Esophagus squamous epithelium (tissue), 5 donors: ENCODE measurements at places on chromosomes 1 and 21.

DNA sequence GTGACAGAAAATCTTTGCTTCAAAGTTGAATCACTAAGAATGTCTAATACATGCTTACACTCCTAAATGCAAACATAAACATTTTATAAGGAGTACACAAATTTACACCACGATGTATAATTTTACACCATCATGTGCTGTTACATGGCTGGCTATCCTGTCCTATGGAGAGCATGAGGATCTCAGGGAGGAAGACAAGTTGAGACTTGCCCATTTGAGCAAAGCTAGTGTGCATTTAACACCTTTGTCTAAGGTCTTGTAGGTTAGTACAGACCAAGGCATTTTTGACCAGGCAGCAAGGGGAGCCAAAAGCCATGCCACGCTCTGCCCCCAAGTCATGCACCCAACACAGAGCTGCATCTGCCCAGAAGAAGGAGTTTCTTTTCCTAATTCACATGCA, 14.5 kb upstream of the COG2 start:
- DNase-seq: no peak

GRCh38 chr1:1424707-1425106, 3.6 kb upstream of the ANKRD65 start:
- DNase-seq: no peak

GRCh38 chr1:201026234-201026633, 2.7 kb upstream of the KIF21B start:
- DNase-seq: no peak

DNA sequence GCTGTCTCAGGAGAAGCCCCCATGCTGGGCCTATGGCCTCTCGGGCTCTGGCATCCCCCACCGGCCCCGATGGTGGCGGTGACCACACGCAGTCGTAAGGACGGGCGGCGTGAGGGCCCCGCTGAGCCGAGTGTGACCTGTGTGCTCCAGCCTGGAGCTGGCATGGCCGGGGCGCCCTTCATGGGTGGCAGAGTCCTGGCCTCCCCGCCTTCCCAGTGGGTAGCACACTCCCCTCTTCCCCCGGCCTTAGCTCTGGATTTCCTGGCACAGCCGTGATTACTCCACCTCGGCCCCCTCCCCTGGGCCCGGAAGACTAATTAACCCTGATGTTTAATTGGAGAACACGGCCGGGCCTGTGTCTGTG, 44.6 kb downstream of the SLX9 start:
- no peak for DNase-seq

DNA sequence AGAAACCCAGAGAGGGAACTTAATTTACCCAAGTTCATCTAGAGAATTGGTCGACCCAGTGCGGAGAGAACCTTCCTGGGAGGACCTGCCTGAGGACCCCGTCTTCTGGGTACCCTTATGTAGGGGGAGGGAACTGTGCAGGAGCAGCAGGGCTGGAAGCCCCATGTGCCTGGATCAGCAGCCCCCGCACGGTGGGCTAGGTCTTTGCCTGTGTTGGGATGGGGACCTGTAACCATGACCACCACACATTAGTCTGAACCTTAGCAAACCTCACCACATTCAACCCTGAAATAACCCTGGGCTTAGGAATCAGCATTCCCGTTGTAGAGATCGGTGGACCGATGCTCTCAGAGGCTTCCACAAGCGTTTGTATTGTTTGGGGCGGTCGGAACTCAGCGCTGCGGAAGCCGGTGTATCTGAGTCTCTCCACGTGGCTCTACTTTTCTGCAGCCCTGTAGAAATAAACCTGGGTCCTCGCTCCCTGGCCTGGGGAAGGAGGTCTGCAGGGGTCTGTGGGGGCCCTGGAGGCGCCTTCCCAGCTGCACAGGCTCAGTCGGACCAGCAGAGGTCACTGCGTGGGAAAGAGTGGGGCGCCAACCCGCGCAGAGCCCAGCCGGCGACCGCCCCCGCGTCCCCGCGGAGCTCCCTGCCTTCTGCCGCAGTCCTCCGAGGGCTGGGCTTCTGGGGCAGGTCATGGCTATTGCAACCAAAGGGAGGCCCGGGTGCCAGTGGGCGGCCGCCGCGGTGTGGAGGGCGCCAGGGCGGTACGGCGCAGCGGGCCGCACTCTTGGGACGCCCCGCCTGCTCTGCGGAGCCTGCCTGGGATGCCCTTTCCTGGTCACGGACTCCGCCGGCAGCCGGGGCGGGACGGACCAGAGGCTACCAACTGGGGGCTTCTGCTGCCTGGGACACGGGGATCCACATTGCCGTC, 36.2 kb upstream of the KCNA10 start:
- no peak for DNase-seq

GRCh38 chr1:150530491-150531159, 15.1 kb downstream of the FALEC start:
- no peak for DNase-seq

- no peak for DNase-seq
Measured at GRCh38 chr1:32741059-32741412, 38.5 kb upstream of the SYNC start.

DNA sequence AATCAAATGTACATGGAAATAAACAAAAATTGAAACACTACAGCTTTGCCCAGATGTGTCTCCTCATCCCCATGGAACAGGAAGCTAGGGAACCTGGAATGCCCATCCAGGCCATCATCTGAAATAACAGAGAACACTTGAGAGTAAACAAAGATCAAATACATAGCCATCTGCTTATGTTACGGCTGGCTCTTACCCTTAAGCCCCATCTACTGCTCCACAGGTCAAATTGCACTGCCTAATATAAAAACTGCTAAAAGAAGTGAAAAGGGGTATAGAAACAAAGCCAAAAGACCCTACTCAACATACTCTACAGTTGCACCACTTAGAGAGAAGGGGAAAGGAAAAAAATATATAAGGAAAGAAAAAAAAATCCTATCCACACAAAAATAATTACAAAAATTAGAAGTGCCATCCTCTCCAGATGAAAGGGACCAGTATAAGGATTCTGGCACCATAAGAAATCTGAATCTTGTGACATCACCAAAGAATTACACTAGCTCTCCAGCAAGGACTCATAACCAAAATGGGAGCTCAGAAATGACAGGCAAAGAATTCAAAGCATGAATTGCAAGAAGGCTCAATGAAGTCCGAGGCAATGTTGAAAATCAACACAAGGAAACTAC, 26.9 kb downstream of the OR6Y1 start:
- no peak for DNase-seq

- no peak for DNase-seq
Measured at GRCh38 chr1:156742017-156742416, 1.1 kb upstream of the MRPL24 start.

DNA sequence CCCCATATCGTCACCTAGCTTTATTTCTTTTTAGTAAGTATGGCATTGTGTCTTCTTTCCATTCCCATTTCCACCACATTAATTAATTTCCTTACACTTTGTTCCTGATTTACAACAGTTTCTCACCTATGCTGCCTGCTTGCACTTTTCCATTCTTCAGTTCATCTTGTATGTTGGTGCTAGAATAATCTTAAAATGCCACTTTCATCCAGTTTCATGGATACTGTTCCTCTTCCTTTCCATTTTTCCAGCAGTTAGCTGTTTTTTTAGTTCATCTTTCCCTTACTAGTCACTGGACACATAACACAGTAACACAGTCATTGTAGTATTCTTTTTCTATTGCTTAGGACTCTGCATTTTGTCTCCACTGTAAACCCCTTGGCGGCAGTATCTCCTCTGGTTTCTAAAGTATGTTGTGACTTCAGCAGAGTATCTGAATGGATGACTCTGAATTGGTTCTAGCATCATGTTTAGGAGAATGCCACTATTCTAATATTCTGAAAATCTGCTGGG, 2.1 kb downstream of the CDC7 start:
- no peak for DNase-seq

DNA sequence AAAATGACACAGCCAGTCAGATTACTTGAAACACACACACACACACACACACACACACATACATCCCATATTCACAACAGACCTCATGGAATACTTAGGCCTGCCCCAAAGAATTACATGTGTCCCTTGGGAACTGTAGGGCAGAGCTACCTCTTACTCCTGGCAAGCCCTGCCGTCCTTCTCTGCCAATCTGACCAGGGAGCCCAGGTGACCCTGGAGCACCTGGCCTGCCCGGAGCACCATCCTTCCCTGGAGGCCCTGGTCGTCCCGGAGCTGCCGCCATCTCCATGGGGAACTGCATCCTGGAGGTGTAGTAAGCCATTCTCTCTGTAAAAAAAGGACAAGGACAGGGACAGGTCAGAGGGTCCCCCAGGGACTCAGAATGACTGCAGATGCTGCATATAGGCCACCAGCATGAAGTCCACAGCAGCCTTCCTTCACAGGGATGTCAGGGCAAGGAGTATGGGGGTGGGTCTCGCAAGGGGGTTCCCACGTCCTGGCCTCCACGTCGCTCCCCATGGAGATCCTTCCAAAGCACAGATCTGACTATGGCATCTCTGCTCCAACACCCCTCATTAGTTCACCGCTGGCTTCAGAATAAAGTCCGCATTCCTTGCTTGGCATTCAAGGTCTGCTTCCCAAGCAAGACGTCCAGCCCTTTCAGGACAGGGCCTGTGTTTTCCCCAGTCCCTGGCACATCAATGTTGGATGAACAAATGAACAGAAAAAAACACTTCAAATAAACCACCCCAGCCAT, 9.2 kb upstream of the PEF1 start:
- DNase-seq: no peak

GRCh38 chr1:225857256-225857655, 24.9 kb downstream of the TMEM63A start:
- DNase-seq: no peak

GRCh38 chr21:36852864-36853263, 113.6 kb downstream of the HLCS start:
- no peak for DNase-seq

DNA sequence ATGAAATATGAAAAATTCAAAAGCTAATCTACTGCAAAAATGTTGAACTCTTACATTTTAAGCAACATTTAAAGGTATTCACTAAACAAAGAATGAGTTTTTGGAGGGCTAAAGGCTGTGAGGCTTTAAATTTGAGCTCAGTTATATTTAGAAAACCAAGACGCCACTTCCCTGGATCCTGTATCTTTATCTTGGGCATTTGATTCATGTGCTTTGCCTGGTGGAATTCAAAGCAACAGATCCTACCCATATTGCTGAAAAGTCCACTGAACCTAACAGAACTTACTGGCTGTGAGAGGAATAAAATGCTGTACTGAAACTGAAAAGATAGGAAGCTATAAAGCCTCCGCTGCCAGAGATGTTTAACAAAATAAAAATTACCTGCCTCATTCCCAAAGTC, 14.3 kb downstream of the FOXJ3 start:
- no peak for DNase-seq

GRCh38 chr1:219772265-219773036, 155.9 kb downstream of the SLC30A10 start:
- no peak for DNase-seq

GRCh38 chr1:56758135-56758534, 61.1 kb downstream of the FYB2 start:
- DNase-seq: no peak

DNA sequence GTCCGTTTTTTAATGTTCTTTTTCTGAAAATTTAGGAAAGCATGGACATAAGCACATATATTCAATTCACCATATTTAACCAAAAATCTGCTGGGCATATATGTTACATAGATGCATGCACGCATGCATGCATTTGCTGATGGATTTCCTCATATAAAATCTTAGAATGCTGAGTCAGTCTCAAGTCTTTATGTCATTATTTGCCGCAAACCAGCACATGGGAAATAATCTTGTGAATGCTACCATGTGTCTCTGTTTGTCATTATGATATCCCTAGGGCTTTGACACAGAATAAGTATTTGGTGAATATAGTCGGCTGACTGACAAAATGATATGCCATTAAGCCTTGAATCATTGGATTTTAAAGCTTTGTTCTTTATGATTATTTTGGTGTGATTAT, 776.5 kb downstream of the KCNT2 start:
- DNase-seq: no peak
